ENCODE measurements at places on chromosomes 3 and 15. TPM values are rescaled to one million over a fixed set of nuclear protein-coding genes. Genes with fewer than 3 reads are reported as not detected.

DNA sequence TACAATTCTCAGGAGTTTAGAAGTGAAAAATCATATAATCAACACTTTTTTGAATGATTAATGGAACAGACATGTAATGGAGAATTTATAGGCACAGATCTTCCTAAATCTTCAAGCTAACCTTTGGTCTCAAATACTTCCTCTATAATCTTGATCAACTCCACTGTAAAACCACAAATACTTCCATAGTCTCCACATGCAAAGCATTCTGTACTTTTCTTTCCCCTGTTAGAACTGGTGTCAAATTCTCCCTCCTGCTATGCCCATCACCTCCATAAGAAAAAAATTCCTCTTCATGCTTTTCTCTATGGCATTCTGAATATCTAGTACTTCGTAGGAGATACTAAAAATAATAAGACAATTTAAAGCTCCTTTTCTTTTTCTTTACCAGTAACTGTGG is 214.3 kb downstream of the ADAMTS9 start:
- DNase-seq = no peak
- no peaks in the 10 kb centered on the region for H3K36me3 ChIP-seq
- H3K4me3 ChIP-seq = no peak overlapping the region
- no peaks in the 10 kb centered on the region for H3K4me1 ChIP-seq

GRCh38 chr15:65214010-65214409 is 2.7 kb upstream of the CILP start:
- peaks cover 6% of the 10 kb centered on the region for H3K4me1 ChIP-seq
- no peaks in the 10 kb centered on the region for H3K36me3 ChIP-seq
- H3K27ac ChIP-seq = peak overlapping the region; percentile 27
- no peak overlapping the region for H3K4me3 ChIP-seq

DNA sequence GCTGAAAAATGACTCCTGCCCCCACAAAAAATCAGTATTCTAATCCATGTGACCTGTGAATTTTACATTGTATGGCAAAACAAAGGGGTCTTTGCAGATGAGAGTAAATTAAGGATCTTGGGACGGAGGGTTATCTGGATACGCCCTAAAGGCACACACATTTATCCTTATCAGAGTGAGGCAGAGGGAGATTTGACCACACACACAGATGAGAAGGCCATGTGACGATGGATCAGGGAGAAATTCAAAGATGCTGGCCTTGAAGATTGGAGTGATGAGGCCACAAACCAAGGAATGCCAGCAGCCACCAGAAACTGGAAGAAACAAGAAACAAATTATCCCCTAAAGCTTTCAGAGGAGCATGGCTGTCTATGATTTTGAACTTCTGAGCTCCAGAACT is 288.5 kb downstream of the XXYLT1 start:
- no peaks in the 10 kb centered on the region for H3K36me3 ChIP-seq
- no peak overlapping the region for H3K4me3 ChIP-seq
- peaks cover 12% of the 10 kb centered on the region for H3K27me3 ChIP-seq

GRCh38 chr3:37456270-37456708 is 281.9 kb upstream of the LRRFIP2 start:
- DNase-seq = no peak
- H3K27ac ChIP-seq = no peak overlapping the region
- no peak overlapping the region for H3K4me3 ChIP-seq
- peaks cover 4% of the 10 kb centered on the region for H3K4me1 ChIP-seq
- H3K36me3 ChIP-seq = no peaks in the 10 kb centered on the region
- peaks cover 54% of the 10 kb centered on the region for H3K27me3 ChIP-seq

GRCh38 chr3:178567611-178568010 is 31.4 kb downstream of the KCNMB2 start:
- H3K27me3 ChIP-seq = no peaks in the 10 kb centered on the region
- no peak for DNase-seq
- no peaks in the 10 kb centered on the region for H3K4me1 ChIP-seq
- no peaks in the 10 kb centered on the region for H3K36me3 ChIP-seq
- no peak overlapping the region for H3K4me3 ChIP-seq

GRCh38 chr15:24877174-24877573 is 77.6 kb upstream of the SNRPN start:
- no peak overlapping the region for H3K4me3 ChIP-seq
- DNase-seq = no peak
- H3K27ac ChIP-seq = no peak overlapping the region
- no peaks in the 10 kb centered on the region for H3K4me1 ChIP-seq

GRCh38 chr3:65170390-65171042 is 482.7 kb upstream of the ADAMTS9 start:
- no peak overlapping the region for H3K4me3 ChIP-seq
- no peaks in the 10 kb centered on the region for H3K4me1 ChIP-seq
- H3K27me3 ChIP-seq = no peaks in the 10 kb centered on the region
- H3K27ac ChIP-seq = no peak overlapping the region
- no peak for DNase-seq

ALPK3 gene
- 0.10 TPM for total RNA-seq

APOD gene
- total RNA-seq = 3.4 TPM

COL6A5 gene
- total RNA-seq = 0.16 TPM

GRCh38 chr15:37135225-37135624 is 34.9 kb upstream of the MEIS2 start:
- DNase-seq = no peak
- no peak overlapping the region for H3K4me3 ChIP-seq
- H3K4me1 ChIP-seq = no peaks in the 10 kb centered on the region
- peaks cover 6% of the 10 kb centered on the region for H3K27me3 ChIP-seq
- H3K36me3 ChIP-seq = no peaks in the 10 kb centered on the region
- no peak overlapping the region for H3K27ac ChIP-seq

- no peak overlapping the region for H3K27ac ChIP-seq
- H3K4me1 ChIP-seq = peaks cover 27% of the 10 kb centered on the region
- no peak overlapping the region for H3K4me3 ChIP-seq
Observed at GRCh38 chr3:143753006-143753405, 95.3 kb downstream of the SLC9A9 start.

- peaks cover 8% of the 10 kb centered on the region for H3K27me3 ChIP-seq
- no peak overlapping the region for H3K4me3 ChIP-seq
- H3K4me1 ChIP-seq = no peaks in the 10 kb centered on the region
- no peak for DNase-seq
- H3K36me3 ChIP-seq = no peaks in the 10 kb centered on the region
Observed at GRCh38 chr3:187945374-187945773, 200.1 kb upstream of the BCL6 start.

DNA sequence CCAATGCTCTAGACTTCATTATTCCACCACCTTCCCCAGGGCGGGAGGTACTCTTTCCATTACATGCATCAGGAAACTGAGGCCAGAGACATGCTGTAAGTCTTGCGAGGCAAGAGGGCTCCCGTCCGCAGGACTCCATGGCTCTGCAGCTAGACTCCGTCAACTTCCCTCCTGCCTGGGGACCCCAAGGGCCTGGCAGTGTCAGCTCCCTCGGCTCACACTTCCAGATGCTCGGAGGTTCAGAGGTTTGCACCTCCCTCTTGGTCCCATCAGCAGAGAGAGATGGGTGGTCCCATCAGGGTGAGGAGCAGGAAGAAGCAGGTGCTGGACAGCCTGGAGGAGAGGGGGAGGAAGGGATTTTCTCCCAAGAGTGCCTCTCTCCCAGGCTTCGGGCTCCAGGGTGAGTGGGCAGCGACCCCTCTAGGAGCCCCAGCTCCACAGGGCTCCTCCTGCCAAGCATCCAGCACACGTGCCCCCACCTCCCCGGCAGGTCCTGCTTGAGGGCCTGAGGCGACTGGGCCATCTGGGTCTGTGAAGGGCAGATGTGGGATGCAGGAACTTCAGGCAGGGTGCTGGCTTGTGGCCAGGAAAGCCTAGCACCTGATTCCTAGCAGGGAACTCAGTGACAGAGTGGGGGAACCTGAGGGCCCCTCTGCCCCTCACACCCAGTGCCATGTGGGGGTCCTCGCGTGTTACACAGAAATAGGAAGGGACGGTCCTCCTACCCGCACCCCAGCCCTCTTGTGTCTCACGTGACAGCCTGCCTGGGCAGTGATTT is 9.3 kb downstream of the PAK6 start:
- H3K36me3 ChIP-seq = no peaks in the 10 kb centered on the region
- H3K4me3 ChIP-seq = no peak overlapping the region
- H3K27me3 ChIP-seq = peaks cover 21% of the 10 kb centered on the region
- no peak overlapping the region for H3K27ac ChIP-seq

DNA sequence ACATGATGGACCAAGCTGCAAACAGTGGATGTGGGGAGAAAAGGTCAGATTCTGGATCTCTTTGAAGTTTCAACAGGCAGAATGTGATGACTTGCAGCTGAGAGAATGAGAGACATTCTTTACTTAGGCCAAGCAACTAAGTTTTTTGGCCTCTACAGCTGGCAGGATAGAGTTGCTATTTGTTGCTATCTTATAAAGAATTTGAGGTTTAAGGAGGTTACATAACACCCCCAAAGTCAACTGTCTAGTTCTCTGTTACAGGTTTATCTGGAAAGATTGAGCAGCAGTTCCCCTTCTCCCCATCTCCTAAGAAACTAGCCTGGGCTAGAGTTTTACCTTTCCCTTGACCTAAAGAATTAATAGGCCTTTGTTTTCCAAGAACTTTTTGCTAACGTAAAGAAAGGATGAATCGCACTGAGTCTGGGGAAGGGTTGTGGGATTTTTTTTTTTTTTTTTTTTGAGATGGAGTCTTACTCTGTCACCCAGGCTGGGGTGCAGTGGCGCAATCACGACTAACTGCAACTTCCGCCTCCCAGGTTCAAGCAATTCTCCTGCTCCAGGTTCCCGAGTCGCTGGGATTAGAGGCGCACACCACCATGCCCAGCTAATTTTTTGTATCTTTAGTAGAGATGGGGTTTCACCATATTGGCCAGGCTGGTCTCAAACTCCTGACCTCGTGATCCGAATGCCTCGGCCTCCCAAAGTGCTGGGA is 26.6 kb upstream of the SLMAP start:
- H3K36me3 ChIP-seq = no peaks in the 10 kb centered on the region
- no peaks in the 10 kb centered on the region for H3K27me3 ChIP-seq
- no peak overlapping the region for H3K4me3 ChIP-seq
- no peaks in the 10 kb centered on the region for H3K4me1 ChIP-seq
- DNase-seq = no peak

- H3K27ac ChIP-seq = no peak overlapping the region
- no peaks in the 10 kb centered on the region for H3K27me3 ChIP-seq
- H3K36me3 ChIP-seq = no peaks in the 10 kb centered on the region
Observed at GRCh38 chr3:188854772-188855149, 317.0 kb upstream of the TPRG1 start.

DNA sequence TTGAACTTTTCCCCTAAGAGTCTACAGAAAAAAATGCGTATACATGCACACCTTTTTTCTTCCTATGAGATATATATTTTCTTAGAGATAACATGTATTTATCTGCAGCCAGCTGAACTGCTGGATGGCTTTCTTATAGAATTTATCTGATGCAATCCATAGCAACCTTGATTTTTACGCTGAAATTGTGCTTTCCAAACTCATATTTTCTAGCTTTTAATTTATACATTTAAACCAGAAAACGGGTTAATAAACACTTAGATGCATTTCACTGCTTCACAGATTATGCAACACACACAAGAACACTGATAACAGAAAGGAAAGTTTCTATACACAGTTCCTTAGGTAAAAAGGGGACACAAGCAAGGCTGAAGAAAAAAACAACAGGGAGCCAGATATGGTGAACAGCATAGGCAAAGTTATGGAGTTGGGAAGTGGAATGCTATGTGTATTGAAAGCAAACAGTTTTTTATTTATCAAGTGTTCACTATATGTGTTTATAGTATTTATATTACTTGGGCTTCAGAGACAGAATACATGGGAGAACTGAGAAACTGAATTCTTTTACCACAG is 149.5 kb downstream of the SPATA16 start:
- no peak for DNase-seq
- no peaks in the 10 kb centered on the region for H3K4me1 ChIP-seq
- no peak overlapping the region for H3K4me3 ChIP-seq

GRCh38 chr3:58487140-58487886 is 4.6 kb upstream of the KCTD6 start:
- no peak overlapping the region for H3K27ac ChIP-seq
- peaks cover 29% of the 10 kb centered on the region for H3K4me1 ChIP-seq
- no peak overlapping the region for H3K4me3 ChIP-seq
- DNase-seq = no peak
